Activated naive CD4-positive, alpha-beta T cell (primary cell): ENCODE measurements at places on chromosomes 11 and 22.

- no peak for DNase-seq
Measured at GRCh38 chr11:11615086-11615485, 6.7 kb downstream of the GALNT18 start.

GRCh38 chr11:61731211-61731951, 21.1 kb upstream of the MYRF start:
- no peak for DNase-seq

DNA sequence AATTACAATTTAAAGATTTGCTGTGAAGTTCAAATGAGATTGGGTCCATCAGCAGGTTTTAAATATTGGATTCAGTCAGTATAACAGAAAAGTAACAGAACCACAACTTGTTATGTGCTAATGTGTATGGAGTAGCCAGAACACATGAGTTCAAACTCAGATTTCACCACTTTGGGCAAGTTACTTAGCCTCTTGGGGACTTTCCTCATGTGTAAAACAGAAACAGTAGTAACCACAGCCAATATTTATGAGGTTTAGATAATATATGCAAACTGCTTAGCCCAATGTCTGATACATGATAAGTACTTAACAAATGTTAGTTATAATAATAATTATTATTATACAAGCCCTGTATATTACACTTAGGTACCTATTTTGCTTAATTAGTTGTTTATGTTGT, 21.8 kb upstream of the SLC5A12 start:
- DNase-seq, result no peak

DNA sequence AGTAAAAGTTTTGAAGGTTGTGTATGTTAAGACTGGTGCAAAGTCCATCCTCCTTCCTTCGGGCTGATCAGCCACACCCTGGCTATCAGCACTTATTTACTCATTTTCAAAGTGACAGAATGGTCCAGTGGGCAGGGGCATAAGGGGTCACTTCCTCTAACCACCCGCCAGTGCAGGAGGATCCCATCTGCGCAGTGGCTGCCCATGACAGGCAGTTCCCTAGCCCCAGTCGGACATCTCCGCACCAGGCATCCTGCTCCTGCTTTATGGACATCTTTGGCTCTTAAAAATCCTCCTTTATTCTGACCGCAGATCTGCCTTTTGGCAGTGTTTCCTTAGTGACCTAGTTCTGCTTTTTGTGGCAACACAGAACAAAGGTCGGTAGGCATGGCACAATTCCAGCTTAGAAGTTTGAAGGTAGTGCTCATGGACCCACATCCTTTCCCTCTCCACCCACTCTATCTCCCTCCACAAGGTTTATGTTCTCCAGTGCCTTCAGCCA, 55.9 kb downstream of the BMAL1 start:
- DNase-seq, result no peak

GRCh38 chr11:96284917-96285316, 58.1 kb downstream of the MAML2 start:
- no peak for DNase-seq

DNA sequence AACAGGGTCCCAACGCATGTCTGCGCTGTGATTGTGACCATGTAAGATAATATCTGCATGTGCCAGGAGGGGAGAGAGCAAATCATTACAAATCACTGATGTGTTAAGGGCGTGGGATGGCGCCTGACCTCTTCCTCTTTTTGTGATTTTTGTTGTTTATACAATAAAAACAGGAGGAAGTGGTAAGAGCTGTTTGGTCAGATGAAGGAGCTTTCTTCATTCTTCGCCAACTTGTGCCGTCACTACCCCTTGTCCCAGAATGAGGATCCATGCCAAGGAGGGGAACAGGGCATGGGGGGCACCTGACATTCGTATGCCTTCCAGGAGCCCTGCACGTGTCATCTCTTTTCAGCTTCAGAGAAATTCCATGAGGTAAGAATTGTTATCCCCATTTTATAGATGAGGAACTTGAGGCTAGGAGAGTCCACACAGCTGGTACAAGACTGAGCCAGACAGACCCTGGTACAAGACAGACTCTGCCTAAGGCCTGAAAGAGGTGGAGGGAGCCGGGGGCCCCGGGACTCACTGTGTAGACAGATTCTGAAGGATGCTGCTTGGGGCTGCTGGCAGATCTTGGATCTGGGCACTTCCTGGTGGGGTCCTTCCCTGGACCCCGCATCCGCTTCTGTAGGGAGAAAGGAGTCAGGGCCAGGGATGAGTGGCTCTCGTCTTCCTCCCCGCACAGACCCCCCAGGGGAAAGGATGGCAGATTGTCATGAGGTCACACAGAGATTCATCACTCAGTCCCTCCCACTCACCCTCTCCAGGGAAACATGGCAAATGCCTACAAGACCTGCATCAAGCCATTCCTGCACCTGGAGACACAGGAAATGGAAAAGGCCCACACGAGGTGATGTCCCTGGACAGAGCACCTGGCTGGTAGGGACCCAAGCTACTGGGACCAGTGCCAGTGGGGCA, 34.6 kb downstream of the NFAM1 start:
- no peak for DNase-seq

DNA sequence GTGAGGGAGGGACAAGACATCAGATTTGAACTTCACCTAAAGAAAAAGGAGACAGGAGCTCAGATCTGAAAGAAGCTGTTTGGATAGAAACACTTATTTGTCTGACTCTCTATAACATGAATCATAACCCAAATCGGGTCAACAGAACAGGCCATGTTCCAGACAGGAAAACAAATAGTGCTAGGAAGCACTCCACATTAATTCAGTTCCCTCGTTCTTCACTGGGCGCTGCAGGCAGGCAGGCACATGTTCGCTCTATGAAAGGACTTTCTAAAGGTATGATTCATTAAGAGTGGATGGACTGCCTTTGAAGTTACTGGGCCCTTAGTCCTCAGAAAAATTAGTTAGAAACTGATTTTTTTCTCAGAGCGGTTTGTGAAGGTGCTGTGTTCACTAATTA, 137.5 kb upstream of the TRPC6 start:
- no peak for DNase-seq

GRCh38 chr11:14722496-14722895, 78.9 kb downstream of the PDE3B start:
- DNase-seq, result no peak

GRCh38 chr22:48473202-48473601, 1354.5 kb downstream of the BRD1 start:
- DNase-seq, result no peak

- DNase-seq, result no peak
Measured at GRCh38 chr11:73236205-73236765, 18.2 kb downstream of the P2RY2 start.

GRCh38 chr22:34334893-34335292, 414.6 kb upstream of the LARGE1 start:
- no peak for DNase-seq

DNA sequence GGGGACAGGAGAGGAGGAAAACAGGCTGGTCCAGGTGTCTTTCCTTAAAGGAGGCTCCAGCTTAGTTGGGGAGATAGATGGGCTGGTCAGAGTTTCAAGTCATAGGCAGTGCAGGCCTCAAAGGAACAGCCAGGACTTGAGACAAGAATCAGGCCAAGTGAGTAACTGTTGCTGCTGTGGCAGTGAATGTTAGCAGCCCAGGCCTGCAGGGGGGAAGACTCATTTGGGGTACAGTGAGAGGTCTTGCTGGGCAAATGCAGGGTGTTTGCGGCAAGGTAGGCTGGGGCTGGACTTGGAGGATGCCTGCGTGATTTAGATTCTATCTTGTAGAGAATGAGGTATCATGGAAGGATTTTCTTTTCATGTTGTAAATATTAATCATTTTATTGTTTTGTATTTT, 24.1 kb downstream of the PTPRJ start:
- no peak for DNase-seq

DNA sequence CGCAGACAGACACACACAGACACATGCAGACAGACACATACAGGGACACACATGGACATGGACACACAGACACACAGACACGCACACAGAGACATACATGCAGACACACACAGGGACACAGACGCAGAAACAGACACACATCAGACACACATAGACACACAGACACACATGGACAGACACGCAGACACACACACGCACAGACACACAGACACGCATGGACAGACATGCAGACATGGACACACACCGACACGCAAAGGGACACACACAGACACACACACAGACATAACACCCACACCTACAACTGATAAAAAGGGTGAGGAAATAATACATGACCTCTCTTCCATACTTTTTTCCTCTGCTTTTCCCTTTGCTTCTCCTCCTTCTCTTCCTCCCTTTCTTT, 146.2 kb downstream of the HIPK3 start:
- no peak for DNase-seq

- DNase-seq, result no peak
Measured at GRCh38 chr11:27124514-27125264, 84.1 kb downstream of the BBOX1 start.

DNA sequence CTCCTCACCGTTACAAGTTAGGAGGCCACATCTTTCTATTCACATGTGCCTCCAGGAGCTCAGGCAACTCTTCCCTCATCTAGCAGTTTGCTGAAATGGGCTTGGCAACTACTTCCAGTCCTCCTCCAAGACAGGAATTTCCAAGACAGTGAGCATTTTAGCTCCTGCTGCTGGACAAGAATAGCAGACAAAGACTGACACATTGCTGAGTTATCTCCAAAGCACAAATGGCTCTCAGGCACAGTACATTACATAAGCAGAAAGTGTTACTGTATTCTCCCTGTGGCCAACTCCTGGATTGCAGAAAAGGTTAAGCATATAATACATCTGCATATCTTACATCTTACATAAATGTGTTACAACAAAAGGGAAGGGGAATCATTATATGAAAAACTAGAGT, 83.2 kb upstream of the POU2AF2 start:
- DNase-seq, result no peak

DNA sequence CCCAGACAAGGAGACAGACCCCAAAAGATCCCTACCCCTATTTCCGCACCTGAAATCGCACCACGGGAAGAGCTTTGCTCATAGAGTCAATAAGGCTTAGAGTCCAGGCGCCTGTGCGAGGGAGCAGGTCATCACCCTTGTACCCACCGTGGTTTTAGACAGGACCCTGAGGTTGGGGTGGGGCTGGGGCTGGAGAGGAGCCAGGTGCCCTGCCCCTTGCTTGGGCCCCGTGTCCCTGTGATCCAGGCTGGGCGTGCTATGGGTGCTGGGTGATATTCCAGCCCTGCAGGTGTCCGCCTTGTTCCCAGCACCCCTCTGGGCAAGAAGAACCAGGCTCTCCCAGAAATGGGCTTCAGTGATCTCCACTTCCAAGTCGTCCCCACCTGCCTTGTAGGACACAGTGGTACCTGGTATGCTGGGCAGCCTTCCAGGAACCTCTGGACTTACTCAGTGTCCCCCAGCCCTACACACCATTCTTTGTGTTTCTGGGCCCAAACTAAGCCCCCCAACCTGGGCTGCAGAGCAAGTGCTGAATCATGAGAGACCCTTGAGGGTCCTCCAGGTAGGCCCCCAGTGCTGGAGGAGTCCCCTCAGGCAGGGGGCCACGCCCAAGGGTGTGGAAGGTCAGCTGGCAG, 4.5 kb downstream of the CD81 start:
- no peak for DNase-seq

DNA sequence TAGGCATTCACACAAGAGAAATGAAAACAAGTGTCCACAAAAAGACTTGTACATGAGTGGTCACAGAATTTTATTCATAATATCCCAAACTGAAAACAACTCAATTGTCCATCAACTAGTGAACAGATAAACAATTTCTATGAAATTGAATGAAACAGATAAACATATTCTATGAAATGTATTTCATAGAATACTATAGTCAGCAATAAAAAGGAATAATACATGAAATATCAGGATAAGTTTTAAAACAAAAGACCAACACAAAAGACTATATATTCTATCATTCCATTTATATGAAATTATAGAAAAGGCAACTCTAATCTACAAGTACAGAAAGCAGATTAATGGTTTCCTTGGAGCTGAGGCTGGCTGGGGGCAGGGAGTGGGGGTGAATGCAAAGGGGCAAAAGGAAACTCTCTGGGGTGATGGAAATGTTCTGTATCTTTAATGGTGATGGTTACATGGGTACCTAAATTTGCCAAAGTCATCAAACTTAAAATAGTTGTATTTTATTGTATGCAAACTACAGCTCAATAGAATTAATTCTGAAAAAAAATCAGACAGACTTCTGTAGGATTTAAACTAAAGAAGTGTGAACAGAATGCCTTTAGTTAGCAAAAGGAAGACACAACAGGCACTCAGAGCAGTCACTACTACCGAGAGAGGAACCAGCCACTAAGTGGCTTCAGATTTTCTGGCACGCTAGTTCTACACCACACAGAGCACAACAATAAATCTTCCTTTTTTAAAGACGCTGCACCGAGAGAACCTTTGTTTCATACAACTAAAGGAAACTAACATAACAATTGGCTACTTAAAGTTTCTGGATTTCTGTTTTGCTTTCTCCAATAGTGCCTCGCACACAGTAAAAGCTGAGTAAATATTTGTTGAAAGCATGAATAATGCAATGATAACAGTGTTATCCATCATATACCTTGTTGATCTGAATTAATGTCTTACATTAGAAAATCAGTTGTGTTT, 15.4 kb downstream of the CCDC34 start:
- no peak for DNase-seq

GRCh38 chr22:39169797-39170466, 17.5 kb upstream of the CBX7 start:
- no peak for DNase-seq

GRCh38 chr22:50490531-50491308, 4.1 kb downstream of the MIOX start:
- DNase-seq, result no peak

DNA sequence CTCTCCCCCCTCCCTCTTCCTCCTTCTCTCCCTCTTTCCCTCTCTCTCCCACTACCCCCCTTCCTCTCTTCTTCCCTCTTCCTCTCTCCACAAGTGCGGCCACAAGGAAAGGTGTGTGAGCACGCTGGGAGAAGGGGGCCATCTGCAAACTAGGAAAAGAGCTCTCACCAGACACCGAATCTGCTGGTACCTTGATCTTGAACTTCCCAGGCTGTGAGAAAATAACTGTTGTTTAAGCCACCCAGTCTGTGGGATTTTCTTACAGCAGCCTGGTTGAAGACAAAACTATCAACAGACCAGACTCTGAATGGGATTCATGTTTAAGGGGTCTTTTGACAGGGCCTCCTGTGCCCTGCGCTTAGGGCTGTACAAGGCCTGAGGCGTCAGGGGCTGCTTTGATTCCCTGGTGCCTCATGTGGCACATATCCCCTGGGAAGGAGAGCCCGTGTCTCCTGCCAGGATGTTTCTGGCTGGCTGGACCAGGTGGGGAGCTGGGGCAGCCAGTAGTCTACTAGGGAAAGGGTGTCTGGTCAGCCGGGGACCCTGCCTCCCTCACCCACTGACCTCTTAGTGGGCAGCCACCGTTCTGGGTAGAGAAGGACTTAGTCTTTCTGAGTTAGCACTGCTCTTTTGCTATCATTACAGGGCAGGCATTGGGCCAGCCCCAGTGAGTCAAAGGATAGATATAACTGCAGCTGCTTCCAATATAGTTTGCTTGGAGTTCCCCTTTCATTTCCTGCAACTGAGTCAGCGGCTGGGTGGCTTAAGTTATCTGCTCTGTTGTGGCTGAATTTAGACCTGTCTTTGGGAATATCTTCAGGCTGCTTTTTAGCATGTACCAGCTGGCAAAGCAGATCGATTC, 6.2 kb downstream of the PANX1 start:
- DNase-seq, result no peak
